ENCODE measurements at places on chromosomes 4 and X. TPM values are rescaled to one million over a fixed set of nuclear protein-coding genes. Genes with fewer than 3 reads are reported as not detected.

The ZMAT1 gene
- total RNA-seq = 9.0 TPM

The TSPAN7 gene
- total RNA-seq = 7.2 TPM

The EPHA5 gene
- 0.09 TPM for total RNA-seq

The NUDT6 gene
- 3.4 TPM for total RNA-seq

The GLRA2 gene
- not detected for total RNA-seq

The ZNF280C gene
- total RNA-seq = 13.7 TPM

The PASD1 gene
- not detected for total RNA-seq

The TLR7 gene
- not detected for total RNA-seq

The NDNF gene
- total RNA-seq = 2.4 TPM

The DSPP gene
- not detected for total RNA-seq

The SCML1 gene
- 0.86 TPM for total RNA-seq

The SMPX gene
- total RNA-seq = 0.31 TPM

The PAPSS1 gene
- 167 TPM for total RNA-seq

The PDGFRA gene
- 8.4 TPM for total RNA-seq

The USP26 gene
- total RNA-seq = not detected

The NUDT10 gene
- total RNA-seq = 23.7 TPM

The MTNR1A gene
- total RNA-seq = 0.75 TPM

The SPANXA1 gene
- not detected for total RNA-seq

The PRDM8 gene
- total RNA-seq = not detected

The LRRC66 gene
- 0.16 TPM for total RNA-seq

Measured in endodermal cell (in vitro differentiated cells).